ENCODE measurements at places on chromosomes 2 and 18.

- H3K27ac ChIP-seq: no peak overlapping the region
- H3K4me3 ChIP-seq: no peak overlapping the region
- H3K36me3 ChIP-seq: no peaks in the 10 kb centered on the region
- H3K4me1 ChIP-seq: no peaks in the 10 kb centered on the region
Observed at GRCh38 chr2:162369551-162369950, 25.6 kb downstream of the GCA start.

GRCh38 chr2:224163566-224164307 lies 124.7 kb upstream of the SERPINE2 start:
- DNase-seq: no peak
- H3K4me3 ChIP-seq: no peak overlapping the region
- peaks cover 27% of the 10 kb centered on the region for H3K27me3 ChIP-seq

GRCh38 chr2:17442334-17442733 lies 75.9 kb downstream of the RAD51AP2 start:
- H3K36me3 ChIP-seq: no peaks in the 10 kb centered on the region
- no peak overlapping the region for H3K27ac ChIP-seq
- H3K4me3 ChIP-seq: no peak overlapping the region
- no peaks in the 10 kb centered on the region for H3K4me1 ChIP-seq
- H3K27me3 ChIP-seq: peaks cover 4% of the 10 kb centered on the region
- DNase-seq: no peak

DNA sequence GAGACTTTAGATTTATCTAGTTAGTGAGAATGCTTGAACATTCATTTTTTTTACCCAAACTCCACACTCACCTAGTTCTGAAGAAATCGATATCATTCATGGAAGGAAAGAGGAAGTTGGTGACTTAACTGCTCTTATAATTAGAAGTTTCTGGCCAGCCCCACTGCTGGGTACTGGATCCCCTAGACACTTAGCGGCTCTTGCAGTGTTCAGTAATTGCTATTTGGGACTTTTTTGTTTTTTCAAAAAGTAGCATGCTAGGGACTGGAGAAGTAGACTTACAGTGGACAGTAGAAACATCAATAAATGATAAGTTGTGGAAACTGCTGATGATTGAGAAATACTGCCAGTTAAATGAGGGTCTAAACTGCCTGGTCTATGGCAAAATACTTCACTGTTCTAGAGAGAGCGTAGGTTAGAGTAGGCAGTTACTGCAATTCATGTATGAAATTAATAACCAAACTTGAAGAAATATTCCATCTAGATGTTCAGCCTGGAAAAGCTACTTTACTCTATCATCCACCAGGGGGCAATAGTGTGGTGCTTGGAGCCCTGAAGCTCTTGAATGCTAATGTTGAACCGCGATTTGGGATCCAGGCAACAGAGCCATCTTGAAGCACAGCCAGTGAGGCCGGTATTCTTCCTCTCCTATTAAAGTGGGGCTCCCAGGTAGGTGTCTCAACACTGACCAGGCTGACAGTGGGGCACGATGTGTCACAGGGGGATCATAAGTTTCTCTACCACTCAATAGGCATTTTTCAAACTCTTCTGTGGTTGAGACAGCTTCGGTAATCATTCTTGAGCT lies 146.1 kb upstream of the SESTD1 start:
- peak; percentile 7 for DNase-seq
- no peak overlapping the region for H3K4me3 ChIP-seq
- H3K4me1 ChIP-seq: peaks cover 12% of the 10 kb centered on the region
- H3K27ac ChIP-seq: no peak overlapping the region

- DNase-seq: no peak
- no peak overlapping the region for H3K4me3 ChIP-seq
- peaks cover 33% of the 10 kb centered on the region for H3K36me3 ChIP-seq
- H3K27ac ChIP-seq: no peak overlapping the region
- no peaks in the 10 kb centered on the region for H3K4me1 ChIP-seq
Observed at GRCh38 chr18:79294235-79294634, 101.5 kb upstream of the NFATC1 start.

- H3K27ac ChIP-seq: no peak overlapping the region
- H3K36me3 ChIP-seq: no peaks in the 10 kb centered on the region
- no peak overlapping the region for H3K4me3 ChIP-seq
- no peaks in the 10 kb centered on the region for H3K4me1 ChIP-seq
Observed at GRCh38 chr2:188734691-188735090, 239.5 kb upstream of the COL3A1 start.

- peaks cover 1% of the 10 kb centered on the region for H3K36me3 ChIP-seq
- H3K27me3 ChIP-seq: no peaks in the 10 kb centered on the region
- H3K4me1 ChIP-seq: peaks cover 16% of the 10 kb centered on the region
- DNase-seq: no peak
- no peak overlapping the region for H3K27ac ChIP-seq
- H3K4me3 ChIP-seq: no peak overlapping the region
Observed at GRCh38 chr2:239329284-239329971, 71.4 kb downstream of the HDAC4 start.

DNA sequence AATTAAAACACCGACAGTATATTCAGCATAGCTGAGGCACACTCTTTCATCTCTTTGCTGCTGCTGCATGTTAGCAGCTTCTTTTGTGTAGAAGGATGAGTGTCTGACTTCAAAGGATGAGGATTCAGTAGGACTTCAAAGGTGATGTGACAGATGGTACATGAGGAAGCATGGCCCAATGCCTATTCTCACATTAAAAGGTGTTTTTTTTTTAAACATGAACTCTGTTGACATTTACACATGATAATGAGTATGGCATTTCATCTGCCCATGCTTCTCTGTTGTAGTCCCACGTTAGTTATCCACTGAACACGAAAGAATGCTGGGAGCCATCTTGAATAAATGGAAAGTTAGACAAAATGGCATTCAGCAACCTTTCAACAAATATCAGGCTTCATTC lies 1950.8 kb upstream of the PIK3C3 start:
- DNase-seq: no peak
- H3K27me3 ChIP-seq: no peaks in the 10 kb centered on the region
- H3K27ac ChIP-seq: no peak overlapping the region
- H3K4me3 ChIP-seq: no peak overlapping the region
- no peaks in the 10 kb centered on the region for H3K4me1 ChIP-seq

DNA sequence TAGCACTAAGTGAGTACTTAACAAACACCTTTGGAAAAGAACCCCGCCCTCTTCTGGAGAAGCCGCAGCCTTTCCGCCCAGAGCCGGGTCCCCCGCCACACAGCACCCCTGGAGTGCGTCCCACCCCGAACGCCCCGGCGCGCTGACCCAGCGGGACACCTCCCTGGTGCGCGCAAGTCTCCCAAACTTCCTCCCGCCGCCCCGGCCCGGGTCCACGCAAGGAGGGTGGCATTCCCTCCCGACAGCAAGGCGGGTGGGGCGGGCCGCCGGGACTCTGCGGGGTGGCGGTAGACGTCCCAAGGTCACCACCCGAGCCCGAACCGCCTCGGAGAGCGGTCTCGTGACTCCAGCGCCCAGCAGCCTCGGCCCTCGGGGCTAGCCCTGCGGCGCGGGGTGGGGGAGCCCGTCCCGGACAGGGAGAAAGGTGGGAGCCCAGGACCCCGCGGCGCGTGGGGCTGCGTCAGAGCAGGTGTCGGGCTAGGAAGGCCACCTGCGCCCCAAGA lies 598 bp downstream of the CCDC93 start:
- H3K27ac ChIP-seq: peak overlapping the region; percentile 89
- DNase-seq: peak; percentile 35
- H3K4me3 ChIP-seq: peak overlapping the region; percentile 92
- peaks cover 48% of the 10 kb centered on the region for H3K4me1 ChIP-seq
- peaks cover 18% of the 10 kb centered on the region for H3K27me3 ChIP-seq

GRCh38 chr2:169129703-169130243 lies 60.4 kb downstream of the DHRS9 start:
- H3K36me3 ChIP-seq: no peaks in the 10 kb centered on the region
- H3K4me1 ChIP-seq: no peaks in the 10 kb centered on the region
- H3K27ac ChIP-seq: no peak overlapping the region
- no peak for DNase-seq

- peaks cover 7% of the 10 kb centered on the region for H3K36me3 ChIP-seq
- peaks cover 84% of the 10 kb centered on the region for H3K27me3 ChIP-seq
- DNase-seq: no peak
- H3K4me1 ChIP-seq: peaks cover 47% of the 10 kb centered on the region
Observed at GRCh38 chr2:44928483-44929158, 12.9 kb upstream of the SIX3 start.

DNA sequence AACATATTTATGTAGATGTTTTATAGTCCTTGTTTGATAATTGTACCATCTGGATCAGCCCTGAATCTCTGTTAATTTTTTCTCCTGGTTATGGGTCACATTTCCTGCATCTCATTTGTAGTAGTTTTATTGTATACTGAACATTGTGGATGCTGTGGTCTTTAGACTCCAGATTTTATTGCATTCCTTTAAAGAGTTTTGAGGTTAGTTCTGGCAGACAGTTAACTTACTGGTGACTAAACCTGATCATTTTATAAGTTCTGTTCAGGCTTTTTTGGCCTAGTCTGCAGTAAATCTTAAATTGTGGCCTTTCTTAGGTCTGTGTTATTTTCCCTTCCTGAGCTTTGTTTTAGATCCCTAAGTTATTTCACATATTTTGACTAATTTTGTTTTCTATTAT lies 84.3 kb downstream of the FANCL start:
- no peak for DNase-seq
- peaks cover 38% of the 10 kb centered on the region for H3K36me3 ChIP-seq
- H3K27me3 ChIP-seq: no peaks in the 10 kb centered on the region
- no peak overlapping the region for H3K27ac ChIP-seq
- H3K4me3 ChIP-seq: no peak overlapping the region

GRCh38 chr18:50953822-50954221 lies 14.0 kb upstream of the ELAC1 start:
- H3K27ac ChIP-seq: no peak overlapping the region
- H3K27me3 ChIP-seq: no peaks in the 10 kb centered on the region
- H3K36me3 ChIP-seq: no peaks in the 10 kb centered on the region
- DNase-seq: no peak

DNA sequence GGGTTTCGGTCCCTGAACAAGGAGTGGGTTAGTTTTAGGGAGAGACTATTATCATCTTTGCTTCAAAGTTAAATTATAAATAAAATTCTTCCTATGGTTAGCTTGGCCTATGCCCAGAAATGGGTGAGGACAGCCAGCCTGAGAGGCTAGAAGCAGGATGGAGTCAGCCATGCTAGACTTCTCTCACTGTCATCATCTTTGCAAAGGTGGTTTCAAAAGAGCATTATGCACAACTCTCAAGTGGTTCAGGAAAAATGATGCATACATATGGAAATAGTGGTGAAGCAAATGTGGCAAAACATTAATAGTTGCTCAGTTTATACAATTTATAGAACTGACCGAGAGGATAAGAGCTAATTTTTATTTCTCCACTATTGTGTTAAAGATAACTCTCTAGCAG lies 283.9 kb upstream of the FBXO11 start:
- H3K4me1 ChIP-seq: peaks cover 4% of the 10 kb centered on the region
- no peak overlapping the region for H3K27ac ChIP-seq

GRCh38 chr2:225052703-225053102 lies 10.4 kb upstream of the DOCK10 start:
- H3K4me3 ChIP-seq: peak overlapping the region; percentile 16
- H3K27ac ChIP-seq: no peak overlapping the region
- no peaks in the 10 kb centered on the region for H3K27me3 ChIP-seq
- no peaks in the 10 kb centered on the region for H3K36me3 ChIP-seq
- peaks cover 4% of the 10 kb centered on the region for H3K4me1 ChIP-seq

GRCh38 chr18:4203568-4204437 lies 251.3 kb downstream of the DLGAP1 start:
- DNase-seq: no peak
- no peaks in the 10 kb centered on the region for H3K4me1 ChIP-seq
- no peaks in the 10 kb centered on the region for H3K27me3 ChIP-seq
- H3K36me3 ChIP-seq: no peaks in the 10 kb centered on the region
- no peak overlapping the region for H3K27ac ChIP-seq

DNA sequence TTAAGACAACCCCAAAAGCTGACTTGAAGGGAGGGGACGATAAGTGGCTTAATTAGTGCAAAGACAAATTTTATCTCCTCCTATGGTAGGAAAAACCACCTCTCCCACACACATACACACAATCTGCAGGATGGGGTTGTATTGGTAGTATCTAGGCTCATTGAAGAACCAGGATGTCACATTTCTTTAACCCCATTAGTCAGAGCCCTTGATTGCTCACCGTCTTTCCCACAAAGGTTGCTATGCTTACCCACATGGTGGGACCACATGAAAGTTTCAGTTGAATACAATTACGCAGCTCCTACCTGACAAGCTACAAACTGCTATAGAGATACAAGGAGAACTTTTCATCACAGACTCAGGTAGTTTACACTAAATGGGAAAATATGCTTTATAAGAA lies 765.0 kb upstream of the CELF4 start:
- H3K27me3 ChIP-seq: no peaks in the 10 kb centered on the region
- H3K4me3 ChIP-seq: no peak overlapping the region
- no peaks in the 10 kb centered on the region for H3K36me3 ChIP-seq

- peak; percentile 25 for DNase-seq
- no peaks in the 10 kb centered on the region for H3K27me3 ChIP-seq
- H3K36me3 ChIP-seq: peaks cover 10% of the 10 kb centered on the region
- H3K4me3 ChIP-seq: peak overlapping the region; percentile 88
- peaks cover 14% of the 10 kb centered on the region for H3K4me1 ChIP-seq
Observed at GRCh38 chr2:171432969-171433762, 624 bp downstream of the METTL8 start.

- no peaks in the 10 kb centered on the region for H3K4me1 ChIP-seq
- no peak overlapping the region for H3K4me3 ChIP-seq
- no peak overlapping the region for H3K27ac ChIP-seq
- H3K27me3 ChIP-seq: no peaks in the 10 kb centered on the region
- no peak for DNase-seq
Observed at GRCh38 chr18:71673954-71674353, 870.2 kb downstream of the CBLN2 start.

DNA sequence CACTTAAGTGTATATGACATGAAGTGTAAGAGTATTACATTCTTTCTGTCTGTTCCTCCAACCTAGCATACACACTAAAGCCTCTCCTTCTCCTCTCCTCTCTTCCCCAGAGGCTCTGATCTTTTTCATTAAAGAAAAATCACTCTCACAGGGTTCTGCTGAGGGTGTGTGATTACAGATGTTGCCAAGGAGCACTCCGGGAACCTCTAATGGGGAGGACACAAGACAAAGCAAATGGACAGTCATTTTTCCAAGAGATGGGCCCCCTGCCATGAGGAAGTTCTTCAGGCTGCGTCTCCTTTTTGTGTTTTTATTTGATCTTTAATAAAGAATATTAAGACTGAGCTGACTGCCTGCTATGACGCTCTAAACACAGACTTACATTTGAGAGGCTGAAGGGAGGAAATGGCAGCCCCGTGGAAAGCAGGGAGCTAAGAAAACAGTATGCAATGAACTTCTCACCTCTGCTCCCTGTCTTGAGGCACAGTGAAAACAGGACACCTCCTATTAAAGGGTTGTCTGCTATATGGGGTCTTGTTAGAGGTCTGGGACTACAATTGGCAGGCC lies 578.1 kb downstream of the PIK3C3 start:
- H3K36me3 ChIP-seq: no peaks in the 10 kb centered on the region
- H3K27ac ChIP-seq: no peak overlapping the region
- H3K4me1 ChIP-seq: no peaks in the 10 kb centered on the region
- no peak for DNase-seq

GRCh38 chr18:32092422-32093101 lies 888 bp downstream of the RNF138 start:
- peaks cover 5% of the 10 kb centered on the region for H3K36me3 ChIP-seq
- peaks cover 42% of the 10 kb centered on the region for H3K4me1 ChIP-seq
- DNase-seq: peak; percentile 99
- no peaks in the 10 kb centered on the region for H3K27me3 ChIP-seq
- H3K27ac ChIP-seq: peak overlapping the region; percentile 99

GRCh38 chr2:118823633-118824032 lies 23.8 kb downstream of the EN1 start:
- H3K27me3 ChIP-seq: peaks cover 60% of the 10 kb centered on the region
- H3K4me3 ChIP-seq: no peak overlapping the region
- H3K36me3 ChIP-seq: no peaks in the 10 kb centered on the region
- DNase-seq: no peak

GRCh38 chr2:181004647-181005325 lies 24.4 kb downstream of the UBE2E3 start:
- H3K36me3 ChIP-seq: no peaks in the 10 kb centered on the region
- no peak overlapping the region for H3K27ac ChIP-seq
- H3K4me1 ChIP-seq: peaks cover 11% of the 10 kb centered on the region
- H3K4me3 ChIP-seq: no peak overlapping the region
